Lung (tissue), 17 donors: ENCODE measurements at places on chromosomes 2 and 18. TPM values are rescaled to one million over a fixed set of nuclear protein-coding genes. Genes with fewer than 3 reads are reported as not detected.

Gene NCKAP5
- total RNA-seq = 20.2 TPM

Gene DNAJC5G
- not detected for total RNA-seq

Gene CSRNP3
- total RNA-seq = 8.7 TPM

Gene ASAP2
- total RNA-seq = 30.9 TPM

Gene MYO5B
- 24.5 TPM for total RNA-seq

- no peak for DNase-seq
- no peak overlapping the region for H3K4me3 ChIP-seq
- H3K36me3 ChIP-seq = no peaks in the 10 kb centered on the region
- H3K27ac ChIP-seq = no peak overlapping the region
These were observed 143.1 kb upstream of the GAREM1 start for GRCh38 chr18:32613821-32614220.

- H3K4me3 ChIP-seq = no peak overlapping the region
- no peak overlapping the region for H3K27ac ChIP-seq
- DNase-seq = no peak
- H3K36me3 ChIP-seq = no peaks in the 10 kb centered on the region
These were observed 159.2 kb upstream of the HS6ST1 start for GRCh38 chr2:128477891-128478290.

- H3K27ac ChIP-seq = no peak overlapping the region
- H3K4me3 ChIP-seq = no peak overlapping the region
- H3K36me3 ChIP-seq = no peaks in the 10 kb centered on the region
- no peaks in the 10 kb centered on the region for H3K27me3 ChIP-seq
- no peak for DNase-seq
These were observed 47.0 kb upstream of the ST3GAL5 start for GRCh38 chr2:85935746-85936208.

DNA sequence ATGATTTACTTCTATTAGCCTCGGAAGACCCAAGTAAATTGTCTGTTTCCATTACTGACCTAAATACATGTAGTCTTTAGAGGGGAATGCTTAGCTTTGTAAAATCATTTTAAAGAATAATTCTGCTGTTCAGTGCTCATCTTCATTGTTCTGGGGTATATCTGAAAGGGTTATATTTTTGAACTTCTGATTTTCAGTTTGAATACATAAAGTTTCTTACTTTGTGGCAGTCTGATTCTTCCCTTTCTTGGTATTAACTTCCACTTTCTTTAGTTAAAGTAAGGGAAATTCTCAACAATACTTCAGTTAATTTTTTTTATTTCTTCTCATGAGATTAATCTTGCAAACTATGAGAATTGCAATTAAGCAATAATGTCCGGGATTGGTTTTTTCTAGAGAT, 148.4 kb downstream of the DOCK10 start:
- H3K4me3 ChIP-seq = no peak overlapping the region
- peaks cover 1% of the 10 kb centered on the region for H3K36me3 ChIP-seq
- H3K27ac ChIP-seq = no peak overlapping the region
- no peak for DNase-seq

- H3K4me3 ChIP-seq = no peak overlapping the region
- H3K36me3 ChIP-seq = no peaks in the 10 kb centered on the region
- no peak overlapping the region for H3K27ac ChIP-seq
These were observed 826.3 kb upstream of the CDH2 start for GRCh38 chr18:29003194-29003593.
